ENCODE measurements at places on chromosomes 7 and 10.

DNA sequence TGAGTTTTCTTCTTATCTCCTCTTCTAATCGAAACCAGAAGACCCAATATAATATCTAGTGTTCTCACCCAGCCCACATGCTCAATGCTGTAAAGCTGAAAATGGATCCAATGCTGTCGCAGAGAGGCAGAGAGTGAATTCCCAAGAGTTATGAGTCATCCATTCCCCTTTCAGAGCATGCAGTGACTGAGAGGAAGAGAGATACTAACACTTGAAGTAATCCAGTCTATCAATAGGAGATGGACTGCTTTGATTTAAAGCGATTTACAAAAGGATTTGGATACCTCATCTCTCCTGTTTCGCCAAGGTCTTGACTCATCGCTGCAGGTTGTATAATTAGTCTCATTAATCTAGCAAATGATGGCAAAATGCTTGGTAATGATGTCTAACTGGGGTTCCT, 41.5 kb upstream of the PRKCQ start:
- DNase-seq: no peak

GRCh38 chr10:116669832-116670644, 49.3 kb downstream of the PNLIPRP2 start:
- DNase-seq: no peak

DNA sequence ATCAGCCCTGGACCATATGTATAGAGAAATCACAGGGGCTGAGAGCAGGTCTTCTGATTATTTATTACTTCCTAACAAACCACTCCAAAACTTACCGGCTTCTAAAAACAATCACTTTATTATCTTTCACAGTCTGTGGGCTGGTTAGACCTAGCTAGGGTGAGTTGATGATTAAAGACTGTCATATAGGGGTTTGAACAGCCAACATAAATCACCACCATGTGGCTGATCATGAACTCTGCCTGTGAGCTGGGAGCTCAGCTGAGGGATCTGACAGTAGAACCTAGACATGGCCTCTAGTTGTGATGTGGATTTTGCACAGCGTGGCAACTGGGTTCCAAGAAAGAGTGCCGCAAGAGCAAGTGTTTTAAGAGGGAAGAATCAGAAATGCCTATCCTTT, 305.4 kb downstream of the CSTF2T start:
- no peak for DNase-seq

DNA sequence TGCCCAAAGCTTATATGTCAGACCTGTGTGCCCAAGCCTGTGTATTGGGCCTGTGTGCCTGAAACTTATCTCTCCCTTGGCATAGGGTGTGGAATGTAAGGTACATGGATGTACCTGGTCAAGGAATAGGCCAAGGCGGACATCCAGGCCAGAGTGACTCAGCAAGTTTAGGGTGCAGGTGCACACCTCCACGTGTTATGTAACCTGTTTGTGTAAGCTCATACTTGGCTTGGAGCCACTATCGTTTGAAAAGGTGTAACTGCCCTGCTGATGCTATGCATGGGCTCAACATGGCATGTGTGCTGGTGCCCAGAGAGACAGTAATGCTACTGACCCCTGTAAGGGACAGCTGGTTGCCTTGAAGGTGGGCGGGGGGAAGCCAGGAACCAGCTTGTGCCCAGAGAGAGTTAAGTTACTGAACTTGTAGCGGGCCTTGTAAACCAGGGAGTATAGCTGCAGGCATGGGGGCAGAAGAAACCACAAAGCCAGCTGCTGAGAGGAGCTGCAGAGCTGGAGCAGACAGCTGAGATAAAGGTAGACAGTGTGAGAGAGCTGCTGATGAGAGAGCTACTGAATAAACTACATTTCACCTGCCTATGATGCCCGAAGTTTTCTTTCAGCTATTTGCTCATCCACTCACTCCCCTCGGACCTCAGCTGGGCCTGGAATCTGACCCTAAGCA, 656.4 kb upstream of the ZWINT start:
- DNase-seq: no peak

DNA sequence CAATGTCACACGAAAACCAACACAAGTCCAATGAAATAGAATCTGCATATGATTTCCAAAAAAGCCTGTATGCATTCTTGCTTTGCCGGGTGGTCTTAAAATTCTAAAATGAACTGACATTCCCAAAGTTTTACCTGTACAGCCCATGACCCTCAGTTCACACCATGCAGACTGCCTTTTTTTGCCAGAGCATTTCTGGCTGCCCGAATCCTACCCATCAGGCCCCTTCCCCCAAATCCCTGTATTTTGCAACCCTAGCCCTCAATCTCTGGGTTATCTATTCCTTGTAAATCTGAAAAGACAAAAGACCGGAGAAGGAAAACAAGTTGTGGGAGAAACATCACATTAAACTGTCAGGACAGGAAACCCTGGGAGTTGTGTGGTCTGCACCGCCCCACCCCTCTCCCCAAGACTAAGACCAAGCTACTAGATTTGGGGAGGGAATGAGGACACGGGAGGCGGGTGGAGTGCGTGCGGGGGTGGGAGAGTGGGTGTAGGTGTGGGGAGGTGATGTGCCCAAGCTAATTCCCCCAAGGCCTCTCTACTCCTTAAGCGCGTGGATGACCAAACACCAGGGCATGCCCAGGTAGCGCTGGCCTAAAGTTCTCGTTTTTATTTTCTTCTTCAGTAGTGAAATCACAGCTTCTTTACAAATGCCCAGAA, 1.4 kb downstream of the JCAD start:
- DNase-seq: no peak

DNA sequence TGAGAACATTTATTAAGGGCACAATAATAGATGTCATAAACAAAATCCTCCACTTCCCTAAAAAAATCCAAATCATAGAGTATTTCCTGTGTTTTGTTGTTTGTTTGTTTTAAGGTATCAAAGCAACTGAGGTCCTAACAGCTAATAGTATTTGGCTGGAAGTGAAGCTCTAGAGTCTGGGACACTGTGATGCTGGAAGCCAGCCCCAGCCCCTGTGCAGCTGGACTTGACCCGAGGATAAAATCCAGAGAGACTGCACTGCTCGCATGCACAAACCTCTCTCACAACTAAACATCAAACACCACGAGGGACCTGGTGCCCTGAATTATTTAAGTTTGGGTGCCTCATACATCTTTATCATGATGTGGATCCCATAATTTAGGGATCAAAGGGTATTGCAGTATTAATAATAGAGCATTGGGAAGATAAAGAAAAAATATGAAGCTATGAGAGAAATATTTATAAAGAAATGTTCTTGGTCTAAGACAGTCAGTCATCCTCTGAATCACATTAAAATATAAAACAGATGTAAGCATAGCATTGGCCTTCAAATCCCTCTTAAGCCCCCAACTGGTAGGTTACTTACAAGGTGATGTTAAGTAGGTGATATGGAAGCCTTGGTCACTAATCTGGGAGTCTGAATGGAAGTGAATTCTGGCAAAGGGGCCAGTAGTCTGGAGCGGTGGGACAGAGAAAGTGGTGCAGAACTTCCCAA, 44.4 kb downstream of the CUBN start:
- DNase-seq: no peak

- DNase-seq: no peak
These were observed 47.4 kb downstream of the KCND2 start for GRCh38 chr7:120320218-120320961.

GRCh38 chr10:8183241-8183704, 128.8 kb downstream of the GATA3 start:
- no peak for DNase-seq

GRCh38 chr10:12788277-12788676, 213.2 kb downstream of the CCDC3 start:
- DNase-seq: no peak

- no peak for DNase-seq
These were observed 169.4 kb downstream of the SVIL start for GRCh38 chr10:29465384-29465783.

- no peak for DNase-seq
These were observed 43.0 kb downstream of the ELMO1 start for GRCh38 chr7:37405603-37406122.

DNA sequence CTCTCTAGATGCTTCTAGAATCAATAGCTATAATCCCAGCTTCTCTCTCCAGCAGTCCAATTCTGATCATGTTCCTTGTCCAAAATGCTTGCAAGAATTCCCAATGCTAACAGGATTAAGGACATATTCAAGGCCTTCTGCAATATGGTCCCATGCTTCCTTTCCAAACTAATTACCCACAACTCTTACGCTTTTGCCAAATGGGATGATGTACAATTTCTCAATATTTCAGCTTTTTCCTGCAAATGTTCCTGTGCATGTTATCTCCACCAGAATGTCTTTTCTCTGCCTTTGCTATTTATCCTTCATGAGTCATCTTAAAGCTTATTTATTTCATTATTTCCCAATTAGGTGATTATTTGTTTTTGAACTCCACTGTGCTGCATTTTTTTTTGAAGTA, 556.4 kb downstream of the SORCS1 start:
- no peak for DNase-seq

- DNase-seq: no peak
These were observed 4.2 kb downstream of the WDR86 start for GRCh38 chr7:151405588-151405987.

- DNase-seq: no peak
These were observed 27.3 kb upstream of the MRC1 start for GRCh38 chr10:17781856-17782255.

- DNase-seq: no peak
These were observed 38.0 kb upstream of the SRPK2 start for GRCh38 chr7:105426606-105427146.

DNA sequence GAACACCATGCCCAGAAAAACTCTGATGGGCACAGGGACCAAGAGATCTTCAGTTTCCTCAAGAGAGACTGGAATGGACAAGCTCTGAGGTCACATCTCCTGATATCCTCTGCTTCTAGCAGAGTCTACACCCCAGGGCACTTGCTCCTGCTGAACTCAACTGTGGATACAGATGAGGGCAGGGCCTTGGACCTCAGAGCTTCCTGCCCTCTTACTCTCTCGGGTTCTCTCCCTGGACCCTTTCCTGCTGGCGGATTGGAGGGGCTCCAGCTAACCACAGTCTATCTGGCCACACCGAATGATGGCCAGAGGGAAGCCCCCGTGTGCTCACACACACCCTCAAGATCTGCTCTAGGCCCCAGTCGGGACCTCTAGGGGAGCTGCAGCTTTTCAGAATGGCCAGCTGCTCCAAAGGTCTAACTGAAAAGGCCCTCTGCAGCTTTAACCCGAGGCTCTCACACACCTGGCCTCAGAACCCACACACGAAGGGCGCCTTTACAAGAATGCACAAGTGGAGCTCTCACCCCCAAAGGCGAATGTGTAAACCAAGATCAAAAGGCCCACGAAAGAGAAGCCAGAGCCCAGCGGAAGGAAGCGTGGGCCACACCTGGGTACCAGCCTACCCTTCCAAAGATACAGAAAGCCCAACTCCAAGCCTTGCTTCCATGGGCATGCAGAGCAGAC, 65.5 kb downstream of the FAM53B start:
- DNase-seq: no peak

All from hematopoietic multipotent progenitor cell treated with erythropoietin and hydrocortisone succinate and interleukin-3 and kit ligand, for 17 days (in vitro differentiated cells).